ENCODE measurements at places on chromosomes 5 and 9. TPM values are rescaled to one million over a fixed set of nuclear protein-coding genes. Genes with fewer than 3 reads are reported as not detected.

Gene LMAN2
- total RNA-seq, result 289 TPM

Gene AFAP1L1
- total RNA-seq, result 219 TPM

Gene SLC38A9
- 32.9 TPM for total RNA-seq

Gene OBP2B
- total RNA-seq, result not detected

Gene ZFYVE16
- total RNA-seq, result 21.6 TPM

Gene RAB3C
- total RNA-seq, result 0.22 TPM

Gene GLRA1
- total RNA-seq, result not detected

Gene SLCO4C1
- total RNA-seq, result not detected

Gene WNK2
- total RNA-seq, result not detected

Data from lung microvascular endothelial cell (primary cell).